ENCODE measurements at places on chromosomes 2 and 18. TPM values are rescaled to one million over a fixed set of nuclear protein-coding genes. Genes with fewer than 3 reads are reported as not detected.

Gene STAM2
- polyA plus RNA-seq = 15.3 TPM

Gene ANKRD62
- polyA plus RNA-seq = not detected

Gene PPP1R1C
- polyA plus RNA-seq = 0.64 TPM

Gene LRP2
- polyA plus RNA-seq = 0.10 TPM

Gene ZBTB14
- polyA plus RNA-seq = 10.2 TPM

Gene TOGARAM2
- polyA plus RNA-seq = 0.52 TPM

Gene FNDC4
- polyA plus RNA-seq = 8.8 TPM

Gene TRAK2
- 25.7 TPM for polyA plus RNA-seq

Gene SRD5A2
- polyA plus RNA-seq = not detected

Gene GAREM2
- polyA plus RNA-seq = 7.0 TPM

Gene IKZF2
- polyA plus RNA-seq = 3.2 TPM

Gene ANKAR
- 8.9 TPM for polyA plus RNA-seq

Gene ALLC
- polyA plus RNA-seq = not detected

Gene CDH2
- polyA plus RNA-seq = 4.1 TPM

Gene TXNDC2
- polyA plus RNA-seq = not detected

Gene ADRA2B
- 3.6 TPM for polyA plus RNA-seq

Gene COL3A1
- 9,318 TPM for polyA plus RNA-seq

Gene PSTPIP2
- polyA plus RNA-seq = 1.4 TPM

Data from muscle of leg (tissue), 16 donors.